T-helper 1 cell (primary cell): ENCODE measurements at places on chromosomes 1 and 21.

- DNase-seq, result no peak
Observed at GRCh38 chr1:31627301-31627929, 9.9 kb downstream of the HCRTR1 start.

- no peak for DNase-seq
Observed at GRCh38 chr1:158002022-158002630, 8.7 kb downstream of the KIRREL1 start.

DNA sequence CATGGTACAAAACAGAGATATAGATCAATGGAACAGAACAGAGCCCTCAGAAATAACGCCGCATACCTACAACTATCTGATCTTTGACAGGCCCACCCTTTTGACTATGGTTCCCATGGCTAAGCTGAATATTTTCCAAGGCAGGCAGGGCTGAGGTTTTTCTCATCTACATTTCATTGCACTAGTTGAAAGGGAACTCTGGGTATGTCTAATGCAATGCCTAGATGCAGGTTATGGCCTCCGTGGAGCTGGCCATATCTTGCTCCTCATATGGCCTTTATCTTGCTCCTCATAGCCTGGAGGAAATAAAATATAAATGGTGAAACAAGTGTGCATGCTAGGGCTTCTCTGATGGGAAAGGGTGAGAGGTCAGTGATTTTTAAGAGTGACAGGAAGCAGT, 10.6 kb downstream of the SPRR5 start:
- DNase-seq, result no peak

GRCh38 chr1:192809307-192810252, 741 bp downstream of the RGS2 start:
- DNase-seq, result no peak

DNA sequence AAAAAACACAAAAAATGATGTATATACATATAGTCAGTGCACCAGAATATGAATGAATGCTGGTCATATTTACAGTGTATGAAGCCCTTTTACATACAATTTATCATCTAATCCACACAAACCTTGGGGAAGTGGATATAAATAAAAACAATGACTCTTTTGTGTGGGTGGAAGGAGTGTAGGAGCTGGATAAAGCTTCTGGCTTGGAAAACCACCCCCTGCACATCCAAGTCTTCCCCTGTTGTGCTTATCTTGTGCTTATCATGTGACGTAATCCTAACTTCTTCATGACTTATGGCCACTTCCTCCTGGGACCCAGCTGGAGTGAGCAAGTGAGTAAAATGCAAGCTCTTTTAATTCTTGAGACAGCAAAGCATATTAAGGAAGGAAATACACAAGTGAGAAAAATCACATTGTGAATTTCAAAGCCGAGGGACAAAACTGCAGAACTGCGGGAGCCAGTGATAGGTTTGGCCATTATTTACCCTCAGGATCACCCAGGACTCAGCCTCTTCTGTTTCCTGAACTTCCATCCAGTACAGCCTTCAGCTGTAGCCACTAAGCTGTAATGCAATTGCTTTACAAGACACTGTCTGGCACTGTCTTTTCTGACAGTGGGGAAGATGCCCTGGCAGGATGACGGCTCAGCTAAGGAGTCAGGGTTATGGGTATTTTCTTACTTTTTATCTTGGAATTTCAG, 104.0 kb upstream of the PPM1J start:
- no peak for DNase-seq

DNA sequence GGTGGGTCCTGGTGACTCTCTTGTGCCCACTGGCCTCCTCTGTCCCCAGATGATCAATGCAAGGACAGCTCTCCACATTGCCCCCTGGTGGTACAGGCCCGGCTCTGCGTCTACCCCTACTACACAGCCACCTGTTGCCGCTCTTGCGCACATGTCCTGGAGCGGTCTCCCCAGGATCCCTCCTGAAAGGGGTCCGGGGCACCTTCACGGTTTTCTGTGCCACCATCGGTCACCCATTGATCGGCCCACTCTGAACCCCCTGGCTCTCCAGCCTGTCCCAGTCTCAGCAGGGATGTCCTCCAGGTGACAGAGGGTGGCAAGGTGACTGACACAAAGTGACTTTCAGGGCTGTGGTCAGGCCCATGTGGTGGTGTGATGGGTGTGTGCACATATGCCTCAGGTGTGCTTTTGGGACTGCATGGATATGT, 10.8 kb downstream of the ADAMTSL4 start:
- DNase-seq, result peak; percentile 75

GRCh38 chr21:41653954-41654491, 112.8 kb downstream of the RIPK4 start:
- no peak for DNase-seq

DNA sequence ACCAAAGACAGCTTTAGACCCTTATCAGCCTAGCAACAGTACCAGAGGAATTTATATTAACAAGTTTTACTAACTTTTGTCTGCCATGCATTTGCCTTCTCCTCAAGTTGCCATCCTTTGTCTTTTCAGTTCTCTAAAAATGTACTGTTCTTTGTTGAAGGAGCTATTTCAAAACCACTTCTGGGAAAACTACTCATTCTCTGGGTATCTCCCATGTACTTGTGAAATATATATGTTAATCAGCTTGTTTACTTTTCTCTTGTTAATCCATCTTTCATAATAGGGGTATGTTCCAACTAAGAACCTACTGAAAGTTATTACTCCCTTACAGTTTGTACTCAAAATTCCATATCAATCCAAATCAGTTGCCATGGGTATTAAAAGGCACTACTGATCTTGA, 16.3 kb downstream of the DPYD start:
- DNase-seq, result no peak

DNA sequence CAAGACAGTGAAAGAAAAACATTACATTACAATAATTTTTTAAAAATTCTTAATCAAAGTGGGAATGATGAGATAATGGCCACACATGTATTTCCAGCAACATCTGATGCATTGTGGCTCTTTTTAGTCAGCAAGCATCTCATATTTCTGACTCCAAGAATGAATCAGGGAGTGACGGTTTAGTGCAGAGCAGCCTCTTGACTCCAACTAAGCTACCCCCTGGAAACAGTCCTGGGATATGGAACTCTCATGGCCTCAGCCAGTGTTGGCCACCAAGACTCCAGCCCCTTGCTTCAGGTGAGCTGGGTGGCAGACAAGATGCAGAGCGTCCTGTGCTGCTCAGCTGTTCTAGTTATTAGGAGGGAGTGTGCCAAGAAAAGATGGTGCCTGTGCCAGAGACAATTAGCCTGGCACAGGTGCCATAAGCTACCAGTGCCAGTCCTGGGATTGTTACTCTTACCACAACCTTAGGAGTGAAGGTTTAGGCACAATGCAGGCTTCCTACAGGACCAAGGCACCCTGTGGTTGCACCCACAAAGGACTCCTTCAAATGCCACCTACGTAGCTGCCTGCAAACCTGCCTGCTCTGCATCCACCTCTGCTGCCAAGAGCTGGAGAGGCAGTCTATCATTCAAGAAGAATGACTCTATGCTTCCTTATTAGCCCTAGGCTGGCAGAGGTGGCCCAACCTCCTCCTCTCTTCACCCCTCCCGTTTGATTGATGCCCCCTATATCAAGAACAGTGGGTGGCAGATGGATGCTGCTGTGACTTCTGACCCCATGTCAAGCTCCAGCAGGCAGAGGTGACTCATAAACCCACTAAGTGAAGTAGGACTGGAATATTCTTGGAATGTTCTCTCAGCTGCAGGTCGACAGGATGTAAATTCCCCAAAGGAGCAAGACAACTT, 6.0 kb upstream of the SEC16B start:
- DNase-seq, result no peak

DNA sequence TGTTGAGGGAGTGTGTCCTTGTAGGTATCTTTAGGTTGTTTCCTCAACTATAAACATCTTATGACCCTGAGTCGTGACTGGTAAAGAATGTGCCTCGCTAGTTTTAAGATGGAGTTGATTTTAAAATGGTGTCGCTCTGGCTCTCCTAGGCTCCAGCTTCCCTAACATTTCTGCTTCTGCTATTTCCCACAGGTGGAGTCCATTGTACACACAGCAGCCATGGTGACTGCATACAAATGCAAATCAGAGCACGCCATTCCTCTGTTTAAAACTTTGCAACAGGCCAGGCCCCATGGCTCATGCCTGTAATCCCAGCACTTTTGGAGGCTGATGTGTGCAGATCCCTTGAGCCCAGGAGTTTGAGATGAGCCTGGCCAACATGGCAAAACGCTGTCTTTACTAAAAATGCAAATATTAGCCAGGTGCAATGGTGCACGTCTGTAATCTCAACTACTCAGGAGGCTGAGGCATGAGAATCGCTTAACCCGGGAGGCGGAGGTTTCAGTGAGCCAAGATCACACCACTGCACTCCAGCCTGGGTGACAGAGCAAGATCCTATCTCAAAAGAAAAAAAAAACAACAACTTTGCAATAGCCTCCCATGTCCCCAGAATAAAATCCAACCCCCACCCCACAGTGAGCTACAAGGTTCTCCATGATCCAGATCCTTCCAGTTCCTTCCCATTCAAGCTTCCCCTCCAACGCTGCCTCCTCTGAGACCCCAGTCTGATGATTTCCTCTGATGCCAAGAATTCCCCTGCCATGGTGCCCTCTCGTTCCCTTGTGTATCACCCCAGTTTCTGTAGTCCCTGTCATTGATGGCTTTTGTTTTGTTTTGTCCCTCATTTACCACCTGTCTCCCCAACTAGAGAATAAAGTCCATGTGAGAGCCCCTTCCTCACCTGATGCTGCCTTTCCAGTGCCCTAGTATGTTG, 36.9 kb upstream of the KLHDC7A start:
- no peak for DNase-seq

DNA sequence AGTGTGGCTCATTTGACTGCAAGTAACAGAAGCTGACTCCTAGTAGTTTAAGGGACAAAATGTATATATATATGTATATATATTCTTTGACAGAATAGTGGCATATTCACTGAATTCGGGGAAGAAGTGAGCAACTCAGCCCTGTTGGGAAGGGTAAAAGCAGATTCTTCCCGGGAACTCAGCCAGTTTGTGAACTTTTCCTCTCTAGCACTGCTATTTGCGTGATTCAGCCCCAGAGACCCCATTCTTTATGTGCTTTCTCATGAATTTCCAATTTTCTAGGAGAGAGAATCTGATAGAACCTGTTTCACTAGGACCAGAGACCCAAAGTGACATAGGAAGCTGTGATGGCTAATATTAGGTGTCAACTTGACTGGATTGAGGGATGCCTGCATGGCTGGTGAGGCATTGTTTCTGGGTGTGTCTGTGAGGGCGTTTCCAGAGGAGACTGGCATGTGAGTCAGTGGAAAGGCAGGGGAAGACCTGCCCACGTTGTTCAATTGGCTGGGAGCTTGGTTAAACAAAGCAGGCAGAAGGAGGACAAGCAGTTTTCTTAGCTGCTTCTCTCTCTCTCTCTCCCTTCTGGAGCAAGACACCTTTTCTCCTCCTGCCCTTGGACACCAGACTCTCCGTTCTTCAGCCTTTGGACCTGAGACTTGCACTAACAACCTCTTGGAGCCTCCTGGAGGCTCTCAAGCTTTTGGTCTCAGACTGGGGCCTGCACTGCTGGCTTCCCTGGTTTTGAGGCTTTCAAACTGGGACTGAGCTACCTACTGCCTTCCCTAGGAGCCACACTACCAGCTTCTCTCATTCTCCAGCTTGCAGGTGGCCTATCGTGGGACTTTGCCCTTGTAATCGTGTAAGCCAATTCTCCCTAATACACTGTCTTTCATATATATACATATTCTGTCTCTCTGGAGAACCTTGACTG, 93.4 kb upstream of the KCNK1 start:
- no peak for DNase-seq

DNA sequence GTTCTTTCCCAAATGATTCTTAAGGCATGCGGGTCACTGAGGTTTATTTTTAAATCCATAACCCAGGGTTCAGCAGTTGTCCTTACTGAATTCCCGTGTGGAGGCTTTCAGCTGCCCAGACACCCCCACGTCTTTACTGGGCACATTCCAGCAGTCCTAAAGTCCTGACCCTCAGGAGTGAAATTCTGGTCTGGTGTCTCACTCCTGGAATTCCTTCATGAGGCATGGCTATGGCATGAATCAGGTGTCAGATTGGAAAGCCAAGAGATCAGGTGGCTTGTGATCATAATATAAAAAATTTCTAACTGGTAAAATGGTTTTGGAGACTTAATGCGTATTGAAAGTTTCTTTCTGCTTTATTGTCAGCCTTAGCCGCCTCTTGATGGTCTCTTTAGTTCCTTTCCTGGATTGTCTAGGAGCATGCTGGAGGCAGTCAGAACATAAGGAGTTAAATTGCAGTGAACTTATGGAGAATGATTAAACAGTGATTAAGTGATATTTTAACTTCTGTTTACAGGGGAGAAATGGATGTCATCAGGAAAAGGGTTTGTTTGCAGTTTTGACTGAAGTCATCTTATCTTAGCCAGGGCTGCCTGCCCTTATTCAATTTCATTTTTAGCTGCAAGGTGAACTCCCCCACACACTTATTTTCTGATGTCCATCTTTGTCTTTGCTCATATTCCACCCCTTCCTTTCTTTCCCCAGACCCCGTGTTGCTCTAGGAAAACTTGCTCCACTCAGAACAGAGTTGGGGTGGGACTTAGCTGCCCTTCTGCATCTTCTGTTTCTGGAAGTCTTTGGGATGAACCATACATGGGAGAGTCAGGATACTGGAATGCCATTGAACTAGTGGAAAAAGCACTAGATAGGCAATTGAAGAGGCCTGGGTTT, 25.7 kb upstream of the MACF1 start:
- DNase-seq, result no peak

DNA sequence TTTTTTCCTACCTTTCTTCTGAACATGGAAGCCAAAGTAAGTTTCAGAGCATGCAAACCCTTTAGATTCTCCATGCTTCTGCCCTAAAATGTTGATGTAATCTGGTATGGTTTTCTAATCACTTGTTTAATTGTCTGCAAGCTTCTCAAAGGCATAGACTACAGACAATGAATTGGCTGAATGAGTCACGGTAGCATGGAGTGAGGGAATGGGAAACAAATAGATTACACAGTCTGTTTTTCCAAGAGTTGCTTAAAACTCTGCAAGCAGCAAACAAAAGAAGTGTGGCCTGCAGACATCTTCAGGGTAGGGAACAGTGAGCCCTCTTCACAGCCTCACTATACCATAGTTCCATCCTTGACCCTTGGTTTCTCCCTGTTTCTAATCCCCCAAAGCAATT, 326.0 kb downstream of the BARHL2 start:
- DNase-seq, result no peak

DNA sequence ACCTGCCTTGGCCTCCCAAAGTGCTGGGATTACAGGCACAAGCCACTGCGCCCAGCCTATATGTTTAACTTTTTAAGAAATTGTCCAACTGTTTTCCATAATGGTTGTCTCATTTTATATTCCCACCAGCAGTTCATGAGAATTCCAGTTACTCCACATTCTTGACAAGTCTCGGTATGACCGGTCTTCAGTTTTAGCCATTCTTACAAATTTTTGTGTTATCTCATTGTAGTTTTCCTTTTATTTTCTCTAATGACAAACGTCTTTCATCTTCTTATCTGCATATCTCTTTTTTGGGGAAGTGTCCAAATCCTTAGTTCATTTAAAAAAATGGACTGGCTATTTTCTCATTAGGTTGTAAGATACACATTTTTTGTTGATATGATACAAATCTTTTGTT, 132.5 kb downstream of the HS2ST1 start:
- DNase-seq, result no peak

- DNase-seq, result no peak
Observed at GRCh38 chr1:244046907-244047611, 4.0 kb upstream of the ZBTB18 start.

- DNase-seq, result no peak
Observed at GRCh38 chr21:36784947-36785346, 86.0 kb downstream of the SIM2 start.

- no peak for DNase-seq
Observed at GRCh38 chr1:185896863-185897262, 162.7 kb downstream of the HMCN1 start.
